ENCODE measurements at places on chromosomes 16 and 17. TPM values are rescaled to one million over a fixed set of nuclear protein-coding genes. Genes with fewer than 3 reads are reported as not detected.

- no peak for DNase-seq
These were observed 21.7 kb downstream of the TTYH2 start for GRCh38 chr17:74235040-74235581.

- DNase-seq, result no peak
These were observed 62.0 kb downstream of the ENGASE start for GRCh38 chr17:79136596-79136995.

DNA sequence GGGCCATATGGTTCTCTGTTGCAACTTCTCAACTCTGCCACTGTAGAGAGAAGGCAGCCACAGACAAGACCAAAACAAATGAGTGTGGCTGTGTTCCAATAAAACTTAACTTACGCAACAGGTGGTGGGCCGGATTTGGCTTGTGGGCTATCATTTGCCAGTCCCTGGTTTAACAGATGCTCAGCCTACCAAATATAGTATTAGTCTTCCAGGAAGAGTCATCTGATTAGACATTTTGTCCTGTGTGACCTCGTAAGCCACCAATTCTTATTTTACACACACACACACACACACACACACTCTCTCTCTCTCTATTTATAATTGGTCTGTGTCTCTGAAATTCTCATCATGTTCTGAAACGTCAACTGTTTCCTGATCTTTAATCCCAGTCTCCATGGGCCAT lies 245.9 kb downstream of the XYLT1 start:
- DNase-seq, result no peak

GRCh38 chr17:61307905-61308886 lies 91.4 kb upstream of the TBX2 start:
- no peak for DNase-seq

DNA sequence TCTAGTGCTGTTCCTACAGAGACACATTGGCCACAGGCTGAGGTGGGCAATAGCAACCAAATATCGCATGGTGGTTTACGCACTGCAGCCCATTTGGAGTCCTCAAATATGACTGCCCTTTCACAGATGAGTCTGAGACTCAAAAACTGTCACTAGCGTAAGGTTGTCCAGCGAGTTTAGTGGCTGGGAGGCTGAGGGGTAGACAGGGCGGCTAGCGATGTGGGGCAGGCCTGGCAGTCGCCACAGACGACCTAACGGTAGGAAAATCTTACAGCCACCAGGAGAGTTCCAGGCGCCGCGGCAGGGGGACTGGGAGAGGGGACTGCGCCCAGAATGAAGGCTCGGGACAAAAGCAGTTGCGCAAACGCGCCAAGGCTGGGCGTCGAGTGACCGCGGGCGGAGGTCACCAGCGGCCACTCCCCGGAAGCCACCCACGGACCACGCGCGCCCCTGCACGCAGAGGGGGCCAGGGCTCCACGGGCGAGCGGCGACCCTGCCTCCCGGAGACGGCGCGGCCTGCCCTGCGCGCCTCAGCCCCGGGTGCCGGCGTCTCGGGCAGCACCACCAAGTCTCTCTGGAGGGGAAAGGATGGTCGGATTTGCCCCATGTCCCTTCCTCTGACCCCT lies 699 bp upstream of the MAP1LC3B start:
- DNase-seq, result peak; percentile 93

DNA sequence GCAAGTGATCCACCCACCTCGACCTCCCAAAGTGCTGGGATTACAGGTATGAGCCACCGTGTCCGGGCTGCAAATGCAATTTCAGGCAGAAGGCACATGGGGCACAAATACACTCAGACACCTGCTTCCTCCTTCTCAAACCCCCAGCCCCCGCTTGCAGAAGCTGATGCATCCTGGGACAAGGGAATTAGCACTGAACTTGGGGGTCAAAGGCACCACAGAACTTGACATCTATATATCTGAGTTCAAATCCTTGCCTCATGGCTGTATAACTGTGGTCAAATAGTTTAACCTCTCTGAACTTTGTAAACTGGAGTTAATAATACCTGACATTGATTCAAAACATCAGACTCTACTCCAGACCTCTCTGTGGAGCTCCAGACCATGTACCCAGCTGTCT lies 4.1 kb upstream of the ARL5C start:
- DNase-seq, result no peak

- DNase-seq, result peak; percentile 91
These were observed 500 bp downstream of the MAF start for GRCh38 chr16:79599837-79600637.

- no peak for DNase-seq
These were observed 13.2 kb downstream of the AANAT start for GRCh38 chr17:76480632-76481031.

GRCh38 chr16:54602666-54603065 lies 316.1 kb upstream of the IRX3 start:
- no peak for DNase-seq

GRCh38 chr16:30369938-30370455 lies 297 bp downstream of the TBC1D10B start:
- DNase-seq, result no peak

GRCh38 chr16:21962475-21962874 lies 9.3 kb downstream of the UQCRC2 start:
- no peak for DNase-seq

Gene BTBD17
- polyA plus RNA-seq, result 0.06 TPM

Gene BCL6B
- polyA plus RNA-seq, result 4.2 TPM

Gene FBXL16
- 1.0 TPM for polyA plus RNA-seq

Gene CRYM
- polyA plus RNA-seq, result 0.22 TPM

Gene RNU2-1
- not detected for polyA plus RNA-seq

Gene ATP2A1
- 0.42 TPM for polyA plus RNA-seq
